ENCODE measurements at places on chromosomes 5 and 9.

GRCh38 chr9:79255651-79256260 lies 316.0 kb upstream of the TLE4 start:
- no peak for DNase-seq

- DNase-seq, result no peak
Observed at GRCh38 chr5:141597394-141597793, 21.4 kb downstream of the DIAPH1 start.

DNA sequence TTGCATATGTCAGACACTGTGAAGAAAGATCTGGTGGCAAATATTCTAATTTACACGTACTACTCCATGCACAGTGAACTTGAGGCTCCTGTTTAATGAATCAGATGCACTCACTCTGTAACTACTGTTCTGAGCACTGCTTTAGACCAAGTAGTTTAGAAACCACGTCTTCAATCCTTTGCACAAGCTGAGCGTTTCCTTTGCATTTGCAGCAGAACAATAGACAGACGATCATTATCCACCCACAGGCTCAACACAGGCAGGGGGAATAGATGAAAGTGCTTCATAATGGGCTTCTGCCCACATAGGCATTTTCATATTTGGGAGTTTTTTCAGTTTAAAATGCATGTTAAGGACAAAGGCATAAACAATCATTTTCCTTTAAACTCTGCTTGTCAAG lies 423.3 kb upstream of the ADAMTS16 start:
- DNase-seq, result no peak

DNA sequence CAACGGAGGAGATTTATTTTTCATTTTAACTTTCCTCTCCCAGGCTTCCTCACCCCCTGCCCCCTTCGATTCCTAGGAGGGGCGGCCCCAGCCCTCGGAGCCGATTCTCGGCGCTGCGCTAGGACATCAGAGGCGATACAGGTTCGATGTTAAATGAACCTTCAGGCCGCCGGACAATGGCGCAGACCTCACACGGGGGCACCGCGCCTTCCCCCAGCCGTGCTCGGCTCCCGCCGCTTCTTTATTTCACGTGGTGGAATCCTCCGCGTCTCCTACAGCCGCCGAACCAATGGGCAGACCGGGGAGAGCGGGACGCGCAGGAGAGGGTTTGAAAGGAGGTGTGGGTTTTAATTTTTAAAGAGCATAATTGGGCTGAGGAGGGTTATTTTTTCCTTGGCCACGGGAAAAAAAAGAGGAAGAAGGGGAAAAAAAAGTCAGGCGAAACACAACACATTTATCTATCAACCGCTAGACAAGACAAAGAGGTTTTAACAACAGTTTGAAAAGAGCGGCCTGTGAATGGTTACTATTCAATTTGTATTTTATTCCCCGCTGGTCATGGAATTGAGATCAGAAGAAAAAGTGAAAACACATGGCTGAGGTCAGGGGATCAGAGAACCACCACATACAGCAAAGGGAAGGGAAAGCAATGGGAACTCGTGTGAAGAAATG lies 126.8 kb downstream of the TMEM174 start:
- no peak for DNase-seq

GRCh38 chr5:121384359-121384758 lies 467.3 kb upstream of the FTMT start:
- no peak for DNase-seq

GRCh38 chr9:130962418-130963316 lies 23.6 kb upstream of the FIBCD1 start:
- peak; percentile 78 for DNase-seq

DNA sequence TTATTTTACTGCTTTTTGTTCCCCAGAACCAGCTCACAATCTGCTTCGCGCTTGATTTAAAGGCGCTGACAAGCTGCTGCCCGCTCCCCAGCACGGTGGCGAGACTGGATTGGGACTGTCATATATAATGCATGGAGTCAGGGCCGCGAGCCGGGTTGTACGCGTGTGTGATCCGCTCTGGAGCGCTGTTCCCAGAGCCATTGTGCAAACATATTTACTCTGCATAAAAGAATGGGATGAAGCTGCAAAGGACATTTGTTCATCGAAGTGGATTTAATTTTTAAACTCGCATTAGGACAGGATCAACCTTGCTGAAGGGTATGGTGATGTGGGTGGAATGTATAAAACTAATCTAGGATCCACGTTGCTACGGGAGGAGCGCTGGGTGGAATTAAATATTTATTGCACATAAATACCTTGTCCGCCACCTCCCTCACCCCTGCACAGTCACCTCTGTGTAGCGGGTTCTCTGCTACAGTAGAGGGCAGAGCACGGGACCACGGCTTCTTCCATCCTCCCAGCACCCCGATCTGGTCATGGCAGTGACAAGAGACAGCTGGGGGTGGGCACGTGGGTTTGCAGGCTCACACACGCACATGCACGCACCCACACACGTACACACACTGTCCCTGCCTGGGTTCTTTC lies 18.1 kb upstream of the FCN1 start:
- DNase-seq, result no peak

DNA sequence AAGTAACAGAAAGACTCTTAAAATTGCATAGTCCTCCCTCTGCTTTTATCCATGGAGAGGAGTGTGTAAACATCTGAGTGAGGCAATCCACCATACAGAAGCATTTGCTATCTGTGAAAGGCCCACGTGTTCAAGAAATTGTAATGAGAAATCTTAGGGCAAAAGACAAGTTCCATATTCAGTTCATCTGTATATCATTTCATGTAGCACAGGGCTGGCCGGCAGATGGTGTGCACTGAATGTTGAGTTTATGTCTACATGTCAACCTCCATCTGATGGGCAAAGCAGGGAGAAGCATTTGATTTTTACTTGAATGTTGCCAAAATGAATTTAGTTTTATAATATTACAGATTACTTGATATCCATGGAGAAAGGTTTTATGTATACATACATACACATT lies 179.5 kb upstream of the RAD23B start:
- no peak for DNase-seq

GRCh38 chr5:139068494-139069151 lies 129.5 kb downstream of the SIL1 start:
- no peak for DNase-seq

DNA sequence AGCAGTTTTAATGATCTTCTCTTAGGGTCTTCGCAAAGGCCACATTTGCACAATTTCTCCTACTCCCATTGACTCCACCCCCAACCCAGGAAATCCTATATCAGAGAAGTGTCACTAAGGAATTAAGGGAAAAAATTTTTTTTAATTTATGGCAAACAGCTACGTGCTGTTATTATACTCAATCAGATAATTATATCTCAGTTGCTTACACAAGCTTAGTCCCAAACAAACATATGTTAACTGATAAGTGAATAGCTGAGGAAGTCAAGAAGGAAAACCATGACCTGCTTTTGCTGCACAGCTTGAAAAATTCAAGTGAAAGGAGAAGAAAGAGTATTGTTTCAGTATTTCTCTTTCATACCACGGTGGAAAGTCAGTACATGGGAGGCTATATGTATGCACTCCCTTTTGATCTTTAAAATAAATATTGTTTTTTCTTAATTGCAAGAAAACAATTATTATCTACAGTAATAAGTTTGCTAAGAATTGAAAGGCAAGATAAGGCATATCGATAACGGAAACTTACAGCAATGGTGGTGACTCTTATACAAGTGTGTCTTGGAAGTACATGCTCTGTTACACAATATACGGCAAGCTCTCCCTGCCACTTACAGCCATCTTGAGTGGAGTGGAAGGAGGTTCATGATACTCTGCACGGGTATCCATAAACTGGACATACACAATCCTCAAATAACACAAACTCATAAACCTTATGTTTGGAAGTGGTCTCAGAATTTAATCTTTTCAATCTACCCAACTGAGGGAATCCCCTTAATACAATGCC lies 167.9 kb upstream of the FREM1 start:
- DNase-seq, result no peak

GRCh38 chr9:136740069-136740468 lies 2.7 kb downstream of the LCN10 start:
- DNase-seq, result no peak

DNA sequence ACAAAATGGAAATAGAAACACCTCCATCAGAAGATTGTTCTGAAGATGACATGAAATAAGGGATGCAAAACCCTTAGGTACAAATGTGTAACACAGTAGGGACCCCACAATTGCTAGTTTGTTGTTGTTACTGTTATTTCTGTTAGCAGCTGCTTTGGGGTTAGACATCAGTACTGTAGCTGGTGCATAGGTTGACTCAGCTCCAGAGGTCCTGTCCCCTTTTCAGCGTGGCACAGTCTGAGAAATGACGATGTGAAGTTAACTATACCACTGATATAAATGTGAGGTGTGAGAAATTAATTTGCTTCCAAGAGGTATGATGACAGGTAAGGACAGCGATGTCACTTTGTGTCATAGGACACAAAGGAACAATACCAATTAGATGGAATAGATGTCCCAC lies 384.6 kb upstream of the KLF4 start:
- DNase-seq, result no peak

DNA sequence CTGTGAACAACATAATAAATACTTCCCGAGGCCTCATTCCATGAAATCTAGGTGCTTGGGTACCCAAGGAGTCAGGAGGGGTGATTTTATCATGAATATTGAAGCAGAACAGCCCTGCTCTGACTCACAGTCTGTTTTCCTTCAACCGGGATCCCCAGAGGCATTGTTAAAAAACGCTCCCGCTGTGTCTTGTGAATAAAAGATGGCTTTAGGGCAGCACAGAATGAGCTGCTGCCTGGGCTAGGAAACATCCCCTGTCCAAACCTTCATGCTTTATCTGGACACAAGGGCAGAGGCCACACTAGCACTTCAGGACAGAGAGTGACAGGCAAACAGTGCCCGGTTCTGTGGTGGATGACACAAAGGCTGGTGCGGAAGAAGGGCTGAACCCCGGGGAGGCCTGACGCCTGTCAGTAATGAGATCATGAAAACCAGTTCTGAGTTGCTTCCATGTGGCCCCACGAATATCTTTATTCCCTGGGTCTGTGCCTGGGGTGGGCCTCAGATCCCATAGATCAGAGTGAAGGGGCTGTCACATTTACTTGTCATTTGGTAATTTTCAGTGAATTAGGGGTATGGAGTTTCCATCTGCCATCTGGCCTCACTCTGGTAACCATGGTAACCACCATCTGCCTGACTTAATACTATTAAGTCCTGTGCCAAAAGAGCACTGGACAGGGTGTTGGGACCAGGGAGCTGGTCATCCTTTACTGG lies 2.6 kb downstream of the IGFBPL1 start:
- DNase-seq, result no peak

DNA sequence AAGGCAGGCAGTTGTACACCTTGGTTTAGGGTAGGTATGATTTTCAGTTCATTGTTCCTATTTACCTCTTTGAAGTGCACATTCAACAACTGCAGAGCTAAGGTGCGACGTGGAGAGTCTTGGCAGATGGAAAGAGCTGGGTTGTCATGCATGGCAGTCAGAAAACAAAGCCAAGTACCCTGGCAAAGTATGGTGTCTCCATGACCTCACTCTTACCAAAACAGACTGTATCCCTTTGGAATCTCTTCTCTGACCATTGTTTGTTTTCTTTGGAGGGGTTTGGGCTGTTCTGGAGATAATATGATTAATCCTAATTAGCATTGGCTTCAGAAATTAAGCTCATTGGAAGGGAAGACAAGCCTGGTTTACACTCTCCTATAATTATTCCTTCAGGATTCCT lies 665.7 kb downstream of the DNAH5 start:
- no peak for DNase-seq

- DNase-seq, result no peak
Observed at GRCh38 chr5:35832762-35833161, 23.9 kb upstream of the IL7R start.

- no peak for DNase-seq
Observed at GRCh38 chr9:136532799-136533774, 12.8 kb downstream of the NOTCH1 start.

- DNase-seq, result no peak
Observed at GRCh38 chr9:104746285-104746684, 1.2 kb upstream of the NIPSNAP3A start.

DNA sequence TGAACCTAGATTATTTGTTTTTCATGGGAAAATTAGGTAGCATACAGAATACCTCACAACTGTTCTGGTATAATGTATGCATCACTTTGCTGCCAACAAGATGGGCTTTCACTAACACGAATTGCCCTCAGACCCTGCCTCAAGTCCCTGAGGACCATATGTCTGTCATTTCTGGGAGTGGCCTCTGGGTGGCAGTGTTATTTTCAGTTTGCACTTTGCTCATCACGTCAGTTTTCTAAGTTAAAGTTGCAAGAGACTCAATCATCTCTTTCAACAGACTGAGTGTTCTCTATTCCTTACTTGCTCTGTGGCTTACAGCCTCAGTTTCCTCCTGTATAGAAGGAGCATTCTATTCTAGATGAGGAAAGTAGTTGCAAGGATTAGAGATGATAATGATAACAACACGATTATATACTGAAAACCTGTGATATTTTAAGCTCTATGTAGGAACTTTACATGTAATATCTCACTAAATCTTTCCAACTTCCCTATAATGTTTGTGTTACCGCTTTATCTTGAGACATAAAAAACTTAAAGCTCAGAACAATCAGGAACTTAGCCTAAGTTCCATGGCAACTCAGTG lies 55.7 kb downstream of the TSSK1B start:
- peak; percentile 10 for DNase-seq

DNA sequence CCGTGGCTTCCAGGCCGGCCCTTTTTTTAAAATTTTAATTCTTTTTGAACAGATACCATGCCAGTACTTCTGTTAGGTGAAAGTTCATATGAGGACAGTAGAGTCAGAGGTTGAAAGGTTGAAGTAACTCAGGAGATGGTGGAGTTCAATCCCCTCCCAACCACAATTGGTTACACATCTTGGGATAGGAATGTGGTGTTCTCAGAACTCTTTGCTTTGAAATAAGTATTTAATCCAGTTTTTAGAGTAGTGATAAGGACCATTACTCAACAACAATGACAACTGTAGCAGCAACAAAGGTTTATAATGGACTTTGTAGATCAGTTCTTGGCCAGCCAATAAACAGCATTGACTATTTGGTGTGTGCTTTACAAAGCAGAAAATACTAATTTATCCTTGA lies 116.0 kb downstream of the ARHGAP26 start:
- DNase-seq, result no peak

- DNase-seq, result no peak
Observed at GRCh38 chr9:36892279-36892678, 141.8 kb downstream of the PAX5 start.

GRCh38 chr5:57211039-57211438 lies 37.2 kb downstream of the GPBP1 start:
- no peak for DNase-seq

DNA sequence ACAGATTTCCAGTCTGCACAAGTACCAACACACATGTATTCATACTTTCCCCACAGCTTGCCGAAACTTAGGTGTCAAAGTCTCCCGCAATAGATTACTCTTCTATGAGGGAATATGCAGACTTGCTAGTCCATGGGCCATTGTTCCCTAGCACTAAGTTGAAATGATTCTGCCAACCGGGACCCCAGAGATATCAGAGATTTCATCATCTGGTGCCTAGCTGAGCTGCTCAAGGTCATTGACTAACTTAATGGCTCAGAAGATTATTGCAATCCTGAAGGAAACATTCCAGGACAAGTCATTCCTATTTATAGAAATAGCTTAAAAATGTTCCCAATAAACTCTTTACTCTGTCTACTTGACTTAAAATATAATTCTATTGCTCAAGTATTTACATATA lies 202.6 kb downstream of the PIK3R1 start:
- DNase-seq, result no peak

GRCh38 chr9:117718701-117719100 lies 14.5 kb downstream of the TLR4 start:
- DNase-seq, result no peak

GRCh38 chr5:62922191-62922590 lies 343.6 kb downstream of the LRRC70 start:
- DNase-seq, result no peak

GRCh38 chr9:16869131-16869881 lies 1.2 kb downstream of the BNC2 start:
- DNase-seq, result no peak
